Hematopoietic multipotent progenitor cell treated with erythropoietin and hydrocortisone succinate and interleukin-3 and kit ligand, for 17 days (in vitro differentiated cells): ENCODE measurements at places on chromosomes 2 and 18.

GRCh38 chr2:120898961-120899750 is 163.5 kb downstream of the GLI2 start:
- DNase-seq: no peak

GRCh38 chr2:146984014-146984413 is 860.8 kb upstream of the ACVR2A start:
- no peak for DNase-seq

DNA sequence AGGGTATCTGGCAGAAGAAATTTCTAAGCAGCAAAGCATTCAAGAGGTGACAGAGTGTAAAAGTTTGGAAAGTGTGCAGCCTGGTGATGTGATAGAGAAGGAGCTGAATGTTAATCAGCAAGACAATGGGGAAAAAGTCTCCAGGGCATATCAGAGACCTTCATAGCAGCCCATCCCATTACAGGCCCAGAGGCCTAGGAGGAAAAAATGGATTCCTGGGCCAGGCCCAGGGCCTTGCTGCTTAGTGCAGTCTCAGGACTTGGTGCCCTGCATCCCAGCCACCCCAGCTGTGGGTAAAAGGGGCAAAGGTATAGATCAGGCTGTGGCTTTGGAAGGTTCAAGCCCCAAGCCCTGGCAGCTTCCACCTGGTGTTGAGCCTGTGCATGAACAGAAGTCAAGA is 35.9 kb upstream of the ERMN start:
- DNase-seq: no peak

GRCh38 chr2:165953655-165954606 is at the start of gene TTC21B:
Gene TTC21B, minus strand, starts transcription at chr2:165953776. Its CDS starts 71 bp downstream, at chr2:165953705.
- peak; percentile 73 for DNase-seq

DNA sequence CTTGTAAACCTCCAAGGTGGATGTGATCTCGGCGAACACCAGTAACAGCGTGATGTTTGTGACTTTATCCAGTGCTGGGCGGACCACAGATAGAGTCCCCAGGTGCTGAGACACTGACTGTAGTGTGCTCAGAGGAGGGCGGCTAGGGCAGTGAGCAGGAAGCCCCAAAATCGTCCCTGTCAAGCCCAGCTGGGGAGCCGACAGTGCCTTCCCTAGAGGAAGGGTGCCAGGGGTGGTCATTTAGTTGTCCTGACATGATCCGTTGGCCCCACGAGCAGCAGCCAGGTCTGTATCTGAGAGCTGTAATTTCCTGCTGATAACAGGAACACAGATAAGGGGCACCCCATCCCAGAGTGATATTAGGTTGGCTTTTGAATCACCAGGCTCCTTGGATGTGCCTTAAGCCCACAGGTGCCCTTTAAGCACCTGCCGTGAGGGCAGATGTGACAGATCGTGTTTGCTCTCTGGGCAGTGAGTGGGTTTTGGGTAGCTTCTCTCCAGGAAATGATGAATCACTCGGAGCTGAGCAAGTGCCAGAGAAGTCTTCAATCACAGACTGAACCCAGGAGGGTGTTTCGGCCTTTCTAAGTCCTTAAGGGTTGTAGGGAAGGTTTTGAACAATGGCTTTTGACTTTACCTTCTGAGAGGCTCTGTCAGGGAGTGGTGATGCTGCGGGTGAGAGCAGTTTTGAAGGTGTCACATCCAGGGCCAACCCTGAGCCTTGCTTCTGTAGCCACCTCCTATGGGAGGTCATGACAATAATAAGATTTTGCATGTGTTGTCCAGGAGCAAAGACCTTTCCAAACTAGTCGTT is 7.7 kb downstream of the LPIN1 start:
- no peak for DNase-seq

DNA sequence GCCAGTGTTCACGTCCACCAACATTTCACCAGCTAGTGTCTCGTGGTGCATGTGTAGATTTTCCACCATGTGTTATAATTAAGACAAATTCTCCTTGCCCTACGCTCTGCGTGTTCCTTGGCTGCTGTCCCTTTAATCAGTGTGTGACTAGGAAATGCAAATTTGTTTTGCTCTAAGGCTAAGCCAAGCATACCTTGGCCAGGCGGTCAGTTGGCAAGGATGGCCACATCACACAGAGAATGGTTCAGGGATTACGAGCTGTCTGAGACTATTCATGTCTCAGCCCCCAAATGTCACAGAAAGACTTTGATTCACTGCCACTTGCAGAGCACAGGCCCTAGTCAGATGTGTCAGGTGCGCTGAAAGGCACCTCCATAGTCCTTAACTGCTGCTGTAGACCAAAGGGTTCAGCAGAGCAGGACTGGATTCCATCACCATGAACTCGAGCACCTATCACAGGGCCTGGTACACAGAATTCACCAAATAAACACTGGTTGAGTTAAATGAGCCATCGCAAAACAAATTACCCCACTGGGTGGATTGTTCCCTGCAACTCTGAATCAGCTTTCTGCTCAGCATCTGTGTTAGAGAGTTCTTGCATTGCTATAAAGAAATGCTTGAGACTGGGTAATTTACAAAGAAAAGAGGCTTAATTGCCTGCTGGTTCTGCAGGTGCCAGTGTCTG is 128.4 kb downstream of the CABLES1 start:
- no peak for DNase-seq

GRCh38 chr18:76412818-76413565 is 82.0 kb downstream of the ZNF516 start:
- no peak for DNase-seq

GRCh38 chr18:21489119-21489750 is 111.3 kb downstream of the ESCO1 start:
- peak; percentile 65 for DNase-seq

GRCh38 chr2:127104881-127105655 is 1.9 kb downstream of the BIN1 start:
- no peak for DNase-seq

GRCh38 chr18:54032412-54032811 is 192.1 kb downstream of the MBD2 start:
- no peak for DNase-seq

DNA sequence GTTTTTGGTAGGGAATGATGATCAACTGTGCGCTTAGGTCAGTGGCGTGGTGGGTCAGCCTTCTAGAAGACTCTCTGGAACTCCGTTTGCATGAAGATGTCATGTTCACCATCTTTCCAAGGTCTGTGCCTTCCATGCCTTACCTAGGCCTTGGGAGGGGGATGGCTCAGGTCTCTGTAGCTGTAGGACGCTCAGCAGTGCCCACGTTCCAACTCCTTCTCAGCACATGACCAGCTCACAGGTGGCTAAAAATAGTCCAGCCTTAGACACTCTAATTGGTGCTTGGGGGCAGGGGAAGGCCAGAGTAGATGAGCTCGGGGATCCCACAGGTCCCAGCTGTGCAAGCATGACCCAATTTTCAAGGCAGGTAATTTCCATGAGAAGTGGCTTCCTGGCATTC is 42.3 kb upstream of the TEX51 start:
- DNase-seq: no peak

GRCh38 chr2:66547118-66547517 is 112.2 kb downstream of the MEIS1 start:
- DNase-seq: no peak

GRCh38 chr2:156322686-156323231 is 9.8 kb downstream of the NR4A2 start:
- no peak for DNase-seq

GRCh38 chr2:114442510-114442909 is at the start of gene DPP10:
Gene DPP10, plus strand, starts transcription at chr2:114442641.
- DNase-seq: no peak

DNA sequence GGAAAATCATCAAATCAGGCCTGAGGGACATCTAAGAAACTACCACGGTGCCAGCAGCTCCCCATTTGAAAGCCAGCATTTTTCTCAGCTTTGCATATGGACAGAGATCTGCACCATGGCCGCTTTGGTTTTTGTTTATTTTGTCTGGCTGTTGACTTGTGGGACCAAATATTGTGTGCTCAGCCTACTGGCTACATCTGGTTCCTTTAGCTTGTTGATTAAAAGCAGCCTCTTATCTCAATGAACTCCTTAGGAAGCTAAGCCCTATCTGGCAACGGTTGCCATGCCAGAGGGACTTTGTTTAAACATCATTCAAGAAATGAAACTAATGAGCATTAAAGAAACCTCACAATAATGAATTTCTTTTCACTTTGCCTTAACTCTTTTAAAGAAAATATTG is 32.4 kb upstream of the CCDC150 start:
- DNase-seq: no peak

- DNase-seq: no peak
Measured at GRCh38 chr2:185970148-185970852, 231.7 kb downstream of the FSIP2 start.

- DNase-seq: no peak
Measured at GRCh38 chr2:39142904-39143605, 22.2 kb upstream of the SOS1 start.

GRCh38 chr18:62486290-62486964 is 36.4 kb upstream of the ZCCHC2 start:
- DNase-seq: no peak

DNA sequence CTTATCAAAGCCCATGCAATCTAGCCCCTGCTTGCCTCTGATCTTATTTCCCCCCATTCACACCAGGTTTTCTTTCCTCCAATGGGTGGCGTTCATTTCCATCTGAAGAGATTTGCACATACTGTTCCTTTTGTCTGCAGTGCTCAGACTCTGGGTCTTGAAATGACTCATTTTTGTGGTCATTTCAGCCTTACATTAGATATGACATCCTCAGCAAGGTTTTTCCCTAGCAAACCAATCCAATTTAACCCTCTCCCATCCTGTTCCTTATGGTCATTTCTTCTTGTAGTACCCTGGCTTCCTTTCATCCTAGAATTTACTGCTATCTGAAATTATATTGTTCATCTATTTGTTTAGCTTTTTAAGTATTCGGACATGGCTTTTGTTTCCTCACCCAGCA is 42.5 kb upstream of the SCN1A start:
- no peak for DNase-seq

DNA sequence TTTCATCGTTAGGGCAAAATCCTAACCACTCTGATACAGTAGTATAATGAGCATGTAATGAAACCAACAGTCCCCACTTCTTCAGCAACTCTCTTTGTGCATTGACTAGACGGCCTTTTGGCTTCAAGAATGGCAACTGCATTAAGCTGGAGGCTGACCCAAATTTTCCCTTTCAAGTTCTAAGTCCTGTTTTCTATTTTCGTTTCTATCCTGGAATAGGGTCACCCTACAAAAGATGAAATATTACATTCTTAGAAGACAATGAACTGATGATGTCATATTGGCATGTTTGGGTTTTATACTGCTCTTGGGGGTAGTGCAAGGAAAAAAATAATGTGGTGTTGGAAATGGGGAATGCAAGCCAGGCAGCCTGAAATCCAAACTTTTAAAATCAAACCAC is 254.4 kb downstream of the ETAA1 start:
- no peak for DNase-seq

- peak; percentile 95 for DNase-seq
Measured at GRCh38 chr2:191020221-191020741, 6.3 kb upstream of the STAT1 start.

- no peak for DNase-seq
Measured at GRCh38 chr18:7452331-7452730, 114.8 kb upstream of the PTPRM start.

DNA sequence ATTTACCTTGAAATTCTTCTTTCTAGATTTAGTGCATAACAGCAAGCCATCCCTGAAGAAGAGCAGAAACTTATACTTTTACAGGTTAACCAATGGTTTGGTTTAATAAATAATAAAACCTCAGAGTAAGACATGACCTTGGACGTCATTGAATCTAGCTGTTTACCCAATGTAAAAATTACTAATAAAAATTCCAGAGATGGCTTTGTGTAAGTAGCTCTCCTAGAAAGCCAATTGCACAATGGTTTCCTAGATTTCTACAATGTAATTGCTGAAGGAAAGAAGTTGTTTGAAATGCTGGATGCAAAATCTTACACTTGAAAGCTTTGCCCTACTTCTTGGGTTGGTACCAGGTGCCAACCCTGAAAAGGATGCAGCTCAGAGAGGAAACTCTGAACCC is 1.5 kb downstream of the XDH start:
- no peak for DNase-seq

- DNase-seq: no peak
Measured at GRCh38 chr2:4370422-4371090, 667.2 kb downstream of the DCDC2C start.

- DNase-seq: no peak
Measured at GRCh38 chr2:234772733-234773060, 179.1 kb upstream of the SH3BP4 start.

- DNase-seq: no peak
Measured at GRCh38 chr18:69230204-69230603, 170.5 kb upstream of the DOK6 start.

- DNase-seq: no peak
Measured at GRCh38 chr18:56967035-56967434, 179.9 kb upstream of the BOD1L2 start.

- no peak for DNase-seq
Measured at GRCh38 chr18:50453014-50453680, 78.3 kb downstream of the SKA1 start.

DNA sequence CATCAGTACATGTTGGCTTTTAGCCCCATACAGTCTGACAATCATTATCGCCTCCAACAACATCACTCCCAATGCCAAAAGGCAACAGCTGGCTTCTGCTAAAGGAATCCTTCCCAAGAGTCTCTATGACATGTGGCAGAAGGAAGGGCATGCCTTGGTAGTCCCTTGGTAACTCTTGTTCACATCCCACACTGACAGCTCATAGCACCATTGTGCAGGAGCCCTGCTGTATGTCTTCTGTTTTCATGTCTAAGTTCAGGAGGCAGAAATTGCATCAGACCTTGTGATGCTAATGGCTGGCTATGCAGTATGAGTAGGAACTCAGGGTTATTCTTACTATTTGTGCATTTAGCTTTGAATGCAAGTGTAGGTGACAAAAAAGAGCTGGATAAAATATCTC is 392.1 kb downstream of the PTH2R start:
- no peak for DNase-seq

GRCh38 chr18:26555804-26556553 is 7.6 kb upstream of the KCTD1 start:
- no peak for DNase-seq

DNA sequence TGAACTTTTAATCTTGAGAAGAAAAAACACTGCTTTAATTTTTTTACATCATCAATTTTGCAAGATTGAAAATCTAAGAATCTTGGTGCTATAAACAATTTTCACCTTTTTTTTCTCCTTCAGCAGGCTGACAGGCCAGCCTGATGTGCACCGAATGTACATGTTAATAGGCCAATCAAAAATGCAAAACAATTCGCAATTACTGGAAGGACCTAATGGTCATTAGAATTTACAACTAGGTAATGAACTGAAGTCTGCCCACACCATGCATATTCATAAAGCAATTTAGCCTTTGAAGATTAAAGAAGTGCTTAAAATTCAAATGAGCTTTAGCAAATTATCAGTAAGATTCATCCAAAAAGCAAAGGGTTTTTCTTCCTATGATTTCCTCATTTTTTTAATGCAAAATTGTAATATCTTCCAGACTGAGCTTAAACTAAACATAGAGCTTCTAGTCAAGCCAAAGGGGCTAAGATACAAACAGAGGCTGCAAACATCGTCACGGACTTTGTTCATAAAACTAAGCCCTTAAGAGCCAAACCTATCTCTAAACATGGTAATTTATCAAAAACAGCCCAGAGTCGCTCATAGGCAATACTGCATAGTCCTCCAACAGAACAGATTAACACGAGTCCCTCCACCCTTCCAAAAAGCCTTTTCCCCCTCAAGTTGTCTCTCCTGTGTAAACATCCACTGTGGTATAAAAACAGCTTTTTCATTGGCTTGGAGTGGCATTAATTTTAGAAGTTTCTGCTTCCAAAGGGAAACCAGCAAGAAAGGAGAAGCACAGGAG is 18.4 kb downstream of the BCL11A start:
- no peak for DNase-seq
